ENCODE measurements at places on chromosomes 7 and 10. TPM values are rescaled to one million over a fixed set of nuclear protein-coding genes. Genes with fewer than 3 reads are reported as not detected.

C10orf67 gene
- not detected for total RNA-seq

GIMAP5 gene
- 56.3 TPM for total RNA-seq

SPDYE6 gene
- not detected for total RNA-seq

ATP5F1C gene
- 291 TPM for total RNA-seq

TWIST1 gene
- not detected for total RNA-seq

TET1 gene
- total RNA-seq: 3.2 TPM

ADCYAP1R1 gene
- total RNA-seq: not detected

HMX2 gene
- not detected for total RNA-seq

CPA4 gene
- total RNA-seq: not detected

PNLIP gene
- total RNA-seq: not detected

COL1A2 gene
- total RNA-seq: 0.21 TPM

H2BK1 gene
- total RNA-seq: not detected

ENTPD7 gene
- 5.8 TPM for total RNA-seq

CAMK2B gene
- not detected for total RNA-seq

HMX3 gene
- total RNA-seq: not detected

MYL10 gene
- total RNA-seq: not detected

CARD11 gene
- total RNA-seq: 178 TPM

MRLN gene
- total RNA-seq: not detected

ACBD7 gene
- 5.2 TPM for total RNA-seq

CACNB2 gene
- not detected for total RNA-seq

COL17A1 gene
- not detected for total RNA-seq

SFTPA2 gene
- total RNA-seq: not detected

PLEKHS1 gene
- total RNA-seq: not detected

KLF14 gene
- not detected for total RNA-seq

MINDY3 gene
- total RNA-seq: 17.9 TPM

EIF5AL1 gene
- total RNA-seq: 0.53 TPM

GIMAP4 gene
- total RNA-seq: 174 TPM

WNT8B gene
- total RNA-seq: 0.18 TPM

CALML3 gene
- not detected for total RNA-seq

HOGA1 gene
- not detected for total RNA-seq

NEBL gene
- not detected for total RNA-seq

ABCC2 gene
- total RNA-seq: 0.76 TPM

PAPOLB gene
- total RNA-seq: not detected

MBL2 gene
- total RNA-seq: not detected

P4HA1 gene
- 38.9 TPM for total RNA-seq

IFIT1B gene
- not detected for total RNA-seq

PLAC9 gene
- total RNA-seq: not detected

WDFY4 gene
- total RNA-seq: 0.16 TPM

OR2A7 gene
- total RNA-seq: 1.6 TPM

ATOH7 gene
- total RNA-seq: not detected

LIMK1 gene
- total RNA-seq: 33.5 TPM

MUC12 gene
- not detected for total RNA-seq

SLC18A3 gene
- not detected for total RNA-seq

SEC61G gene
- 123 TPM for total RNA-seq

PRLHR gene
- total RNA-seq: not detected

CALY gene
- total RNA-seq: not detected

ASB4 gene
- total RNA-seq: not detected

HTR7 gene
- not detected for total RNA-seq

RADIL gene
- total RNA-seq: 0.82 TPM

CADPS2 gene
- total RNA-seq: not detected

EN2 gene
- not detected for total RNA-seq

PLPP4 gene
- not detected for total RNA-seq

WIPF3 gene
- total RNA-seq: not detected

NFE2L3 gene
- 9.7 TPM for total RNA-seq

NANOS1 gene
- 0.08 TPM for total RNA-seq

IGF2BP3 gene
- 0.52 TPM for total RNA-seq
